Stimulated activated CD4-positive, alpha-beta T cell treated with anti-CD3 and anti-CD28 coated beads, Interleukin-4, amount 100 ng/mL, for 4 hours (primary cell): ENCODE measurements at places on chromosomes 7 and 10.

DNA sequence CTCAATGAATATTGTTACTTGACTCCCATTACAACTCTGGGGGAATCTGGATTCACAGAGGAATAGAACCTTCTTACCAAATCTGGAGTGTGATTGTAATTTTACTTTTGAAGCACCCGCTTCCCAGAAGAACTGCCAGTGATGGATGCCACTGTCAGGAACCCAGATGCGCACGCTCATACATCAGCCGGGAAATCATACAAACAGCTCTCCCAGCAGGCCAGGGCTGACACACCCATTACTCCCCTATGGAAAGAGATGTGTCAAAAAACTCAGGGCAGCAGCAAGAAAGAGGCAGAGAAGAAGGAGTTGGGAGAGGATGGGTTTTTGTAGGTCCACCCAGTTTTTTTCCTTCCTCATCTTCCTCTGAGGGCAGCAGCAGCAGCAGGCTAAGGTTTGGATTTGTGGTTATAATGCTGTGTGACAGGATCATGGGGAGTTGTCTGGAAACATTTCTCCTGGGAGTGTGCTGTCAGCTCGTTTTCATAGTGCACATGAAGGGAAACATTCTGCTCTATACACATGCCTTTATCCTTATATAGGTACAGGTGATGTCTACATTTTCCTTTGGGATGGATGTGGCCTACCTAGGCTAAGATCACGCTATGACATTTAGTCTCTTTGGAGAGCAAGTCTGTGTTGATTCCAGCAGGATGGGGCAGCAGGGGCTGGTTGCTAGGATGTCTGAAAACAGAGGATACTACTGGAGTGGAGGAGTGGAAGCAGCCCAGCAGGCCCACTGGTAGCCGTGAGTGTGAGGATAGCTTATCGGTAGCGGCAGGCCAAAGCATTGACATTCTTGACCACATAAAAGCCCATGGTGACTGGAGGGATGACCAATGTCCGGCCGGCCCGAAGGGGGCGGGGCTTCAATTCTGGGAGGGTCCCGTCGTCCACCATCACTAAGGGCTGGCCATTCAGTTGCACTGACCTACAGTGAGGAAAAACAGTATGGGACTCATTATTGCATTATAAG lies 12.4 kb upstream of the HPS1 start:
- no peak for DNase-seq

DNA sequence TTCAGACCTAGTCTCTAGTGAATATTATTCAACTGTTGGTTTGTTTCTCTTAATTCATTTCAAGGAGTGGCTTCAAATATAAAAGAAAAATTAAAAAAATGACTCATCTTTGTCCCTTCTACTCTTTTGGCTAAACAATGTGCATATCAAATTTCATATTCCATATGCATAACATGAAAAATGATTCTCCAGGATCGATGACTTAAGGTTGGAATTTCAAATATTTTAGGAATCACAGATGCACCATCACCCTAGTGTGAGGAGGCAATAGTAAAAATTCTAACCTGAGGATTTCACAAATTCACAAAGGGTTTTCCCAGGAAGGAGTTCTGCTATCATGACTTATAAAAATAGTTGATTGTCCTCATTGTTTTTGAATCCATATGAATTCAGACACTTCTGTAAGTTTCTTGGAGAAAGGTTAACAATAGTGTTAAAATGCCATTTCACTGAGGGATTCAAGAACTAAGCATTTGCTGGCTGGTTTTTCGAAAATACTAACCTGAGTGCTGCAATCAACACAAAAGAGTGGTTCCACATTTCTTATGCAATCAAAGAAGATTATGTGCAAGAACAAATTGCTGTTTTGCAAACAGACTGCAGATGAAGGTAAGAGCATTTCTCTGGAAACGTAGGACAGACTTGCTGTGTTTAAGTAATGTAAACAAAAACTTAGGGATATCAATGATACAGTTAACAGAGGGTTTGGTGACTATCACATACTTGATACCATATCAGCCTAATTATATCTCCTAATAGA lies 547.5 kb upstream of the LRRTM3 start:
- DNase-seq, result no peak

DNA sequence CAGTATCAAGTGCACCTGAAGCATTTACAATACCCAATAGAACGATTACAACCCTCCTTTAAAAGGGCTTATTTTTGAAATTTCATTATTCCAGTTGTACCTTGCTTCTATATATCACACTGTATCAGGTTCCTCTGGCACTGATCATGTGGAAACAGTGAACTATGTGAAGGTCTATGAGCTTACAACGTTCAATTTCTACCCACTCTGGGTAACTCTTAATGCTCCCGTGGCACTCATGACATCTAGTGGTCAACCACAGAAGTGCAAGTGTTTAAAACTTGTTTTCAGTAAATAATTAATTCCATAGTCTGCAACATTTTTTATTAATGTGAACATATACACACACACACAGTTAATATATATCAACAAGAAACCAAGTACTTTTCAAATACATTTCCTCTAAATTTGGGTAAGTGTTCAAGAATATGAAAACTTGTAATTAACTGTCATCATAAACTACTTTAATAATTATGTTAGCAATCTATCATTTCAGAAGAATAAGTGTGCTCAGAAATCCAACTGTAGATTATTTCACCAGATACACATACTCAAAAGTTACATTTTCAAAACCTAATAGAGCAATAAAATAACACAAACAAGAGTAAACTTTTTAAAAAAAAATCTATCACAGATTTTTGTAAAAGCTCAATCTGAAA lies 61.0 kb downstream of the MPP7 start:
- peak; percentile 14 for DNase-seq

GRCh38 chr10:52623761-52624160 lies 148.8 kb downstream of the MBL2 start:
- no peak for DNase-seq

- no peak for DNase-seq
Measured at GRCh38 chr10:49183596-49184542, 4.3 kb downstream of the TMEM273 start.

DNA sequence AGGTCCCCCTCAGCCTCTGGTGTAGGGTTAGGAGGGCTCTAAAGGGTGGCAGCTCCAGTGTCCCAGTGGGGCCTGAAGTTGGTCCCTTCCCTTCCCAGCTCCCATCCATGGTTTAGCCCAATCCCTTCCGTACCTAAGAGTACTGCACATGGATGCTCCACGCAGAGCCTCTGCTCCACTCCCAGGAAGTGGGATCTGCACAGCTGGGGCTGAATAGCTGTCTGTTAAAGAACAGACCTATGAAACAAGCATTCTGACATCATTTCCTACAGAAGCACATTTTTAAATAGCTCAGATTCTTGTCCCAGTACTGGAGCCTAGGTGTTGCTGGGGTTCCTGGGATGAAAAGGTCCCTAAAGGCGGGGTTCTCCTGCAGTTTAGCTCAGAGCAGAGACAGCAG lies 135.9 kb downstream of the ZMYND11 start:
- DNase-seq, result no peak

DNA sequence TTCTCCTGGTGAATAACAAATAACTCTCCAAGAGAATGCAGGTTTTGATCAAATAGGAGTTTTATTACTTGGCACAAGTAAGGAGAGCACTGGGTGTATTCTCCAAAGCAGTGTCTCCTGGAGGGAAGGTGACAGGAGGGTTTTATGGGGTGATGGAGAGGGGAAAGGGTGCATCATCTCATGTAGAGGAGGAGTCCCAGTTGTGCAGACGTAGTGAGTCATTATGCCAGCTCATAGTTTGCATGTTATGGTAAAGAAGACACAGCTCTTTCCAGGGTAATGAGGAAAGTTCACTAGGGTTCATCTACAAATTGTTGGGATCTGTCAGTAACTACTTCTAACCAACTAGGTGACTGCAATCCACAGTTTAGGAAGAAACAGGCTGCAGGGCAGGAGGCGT lies 347.9 kb upstream of the MEOX2 start:
- no peak for DNase-seq

DNA sequence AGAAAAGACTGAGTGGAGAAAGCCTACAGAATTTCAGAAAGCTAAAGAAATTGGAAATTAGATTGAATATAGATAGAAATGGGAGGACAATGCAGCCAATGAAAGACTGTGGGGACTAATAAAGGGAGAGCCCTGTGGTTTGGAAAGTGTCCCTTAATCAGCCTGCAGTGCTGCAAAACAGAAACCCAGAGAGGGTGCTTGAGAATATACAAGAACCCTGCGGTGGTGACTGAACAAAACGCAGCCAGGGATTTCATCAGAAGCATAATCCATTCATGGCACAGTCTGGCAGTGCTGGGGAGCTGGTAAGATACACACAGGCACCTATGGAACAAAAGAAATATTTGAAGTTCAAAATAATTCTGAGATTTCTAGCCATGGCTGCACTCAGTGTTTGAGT lies 19.1 kb downstream of the CEP41 start:
- DNase-seq, result no peak

DNA sequence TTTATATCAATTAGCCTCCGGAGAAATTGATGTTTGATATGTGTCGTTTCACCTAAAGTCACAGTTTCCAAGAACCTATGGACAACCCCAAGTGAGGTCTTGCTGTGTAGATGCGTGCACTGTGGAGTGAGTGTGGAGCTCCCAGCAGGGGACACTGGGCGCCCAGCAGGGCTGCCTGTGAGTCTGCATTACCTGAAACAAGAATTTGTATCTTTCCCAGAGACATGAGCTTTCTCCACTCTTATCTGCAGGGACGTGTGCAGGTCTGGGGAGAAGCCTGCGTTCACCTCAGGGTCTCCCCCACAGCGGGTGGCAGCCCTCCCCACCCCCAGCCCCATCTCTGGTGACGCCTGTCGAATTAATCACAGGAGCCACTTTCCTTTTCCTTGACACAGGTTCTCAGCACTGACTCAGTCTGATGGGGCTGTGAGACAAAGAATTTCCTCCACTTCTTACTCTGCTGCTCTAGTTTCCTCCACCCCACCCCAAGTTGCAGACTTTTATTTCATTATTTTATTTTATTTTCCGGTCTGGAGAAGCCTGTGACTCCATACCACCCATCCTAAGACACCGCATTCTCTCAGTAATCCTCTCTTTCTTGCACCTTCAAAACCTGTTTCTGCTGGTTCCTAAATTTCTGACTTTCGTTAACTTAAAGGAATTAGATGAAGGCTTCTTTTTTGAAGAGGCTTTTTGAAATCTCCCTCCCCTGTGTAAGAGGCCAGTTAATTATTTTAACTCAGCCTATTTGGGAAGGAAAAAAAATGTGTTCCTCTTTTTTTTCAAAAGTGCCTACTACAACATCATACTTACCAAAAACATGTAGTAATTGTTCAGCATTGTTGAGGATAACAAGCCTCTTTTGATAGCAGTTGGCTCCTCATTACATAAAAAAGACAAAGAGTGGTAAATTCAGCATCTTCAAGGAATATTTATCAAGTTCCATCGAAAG lies 17.0 kb upstream of the INSIG1 start:
- DNase-seq, result no peak

DNA sequence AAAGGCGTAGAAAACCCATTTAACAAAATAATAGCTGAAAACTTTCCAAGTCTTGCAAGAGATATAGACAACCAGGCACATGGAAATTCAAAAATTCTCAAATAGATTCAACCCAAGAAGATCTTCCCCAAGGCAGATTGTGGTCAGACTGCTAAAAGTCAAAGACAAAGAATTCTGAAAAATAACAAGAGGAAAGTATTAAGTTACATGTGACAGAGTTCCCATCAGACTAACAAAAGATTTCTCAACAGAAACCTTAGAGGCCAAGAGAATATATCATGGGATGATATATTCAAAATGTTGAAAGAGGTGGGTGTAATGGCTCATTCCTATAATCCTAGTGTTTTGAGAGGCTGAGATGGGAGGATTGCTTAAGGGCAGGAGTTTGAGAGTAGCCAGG lies 59.8 kb downstream of the TMEM178B start:
- DNase-seq, result no peak

DNA sequence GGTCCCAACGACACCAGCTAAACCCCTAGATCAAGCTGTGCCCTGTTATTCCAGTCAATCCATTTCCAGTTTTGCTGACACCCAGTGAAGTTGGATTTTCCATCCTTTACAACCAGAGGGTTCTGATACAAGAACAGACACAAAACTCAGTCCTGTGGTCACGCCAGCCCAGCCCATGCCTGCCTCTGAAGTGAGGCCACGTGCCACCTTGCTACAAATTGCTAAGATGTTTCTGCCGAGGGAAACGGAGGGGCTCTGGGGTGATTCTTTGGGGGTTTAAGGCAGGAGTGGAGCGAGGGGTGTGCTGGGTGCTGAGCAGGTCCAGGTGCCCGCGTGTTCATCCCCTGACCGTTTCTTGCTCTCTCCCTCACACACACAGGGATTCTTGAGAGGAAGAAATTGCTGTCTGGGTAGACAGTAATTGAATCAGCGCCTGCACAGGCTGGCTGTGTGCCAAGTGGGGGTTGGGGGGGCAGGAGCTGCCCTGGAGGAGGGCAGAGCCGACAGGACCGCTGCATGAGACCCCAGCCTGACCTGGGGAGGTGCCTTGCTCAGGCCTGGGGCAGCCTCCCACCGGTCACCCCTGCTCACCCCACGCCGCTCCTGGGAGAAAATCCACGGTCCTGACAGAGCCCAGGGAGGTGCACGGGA lies 38.1 kb downstream of the ADAP1 start:
- no peak for DNase-seq

DNA sequence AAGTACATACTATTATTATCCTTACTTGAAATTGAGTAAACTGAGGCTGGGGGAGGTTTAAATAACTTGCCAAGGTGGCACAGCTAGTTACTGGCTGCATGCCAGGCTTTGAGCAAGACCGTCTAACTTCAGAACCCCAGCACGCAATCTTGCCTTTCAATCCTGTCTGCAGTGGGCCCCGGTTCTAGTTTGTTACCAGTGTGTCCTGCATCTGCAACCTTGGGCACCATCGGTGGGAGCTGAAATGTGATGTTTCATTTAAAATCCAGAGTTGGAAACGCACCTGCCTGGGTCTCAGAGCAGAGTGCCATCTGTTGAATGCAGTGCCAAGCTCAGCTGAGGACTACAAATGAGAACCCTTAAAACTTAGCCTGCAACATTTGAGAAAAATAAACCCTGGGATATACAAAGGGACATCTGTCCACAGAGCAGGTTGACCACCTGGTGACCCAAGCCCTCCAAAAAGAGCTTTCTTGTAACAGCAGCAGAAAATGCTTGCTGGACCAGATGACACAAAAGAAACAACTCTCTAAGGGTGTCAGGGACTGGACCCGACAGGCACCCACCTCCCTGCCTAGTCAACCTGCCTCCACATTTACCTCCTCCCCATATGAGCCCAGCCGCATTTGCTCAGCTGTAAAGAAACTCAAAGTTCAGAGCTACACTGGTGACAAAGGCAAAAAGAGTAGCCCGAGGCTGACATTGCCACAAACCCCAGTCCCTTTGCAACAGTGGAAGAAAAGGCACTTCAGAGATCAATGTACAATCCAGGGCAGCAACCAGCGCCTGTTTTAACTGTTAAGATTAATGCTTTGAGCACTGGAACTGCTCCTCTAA lies 1.7 kb downstream of the SH3PXD2A start:
- DNase-seq, result no peak
